ENCODE measurements at places on chromosomes 5 and 9.
A peak's percentile ranks its signal among the peaks of the same experiment; 100 is the strongest.

GRCh38 chr5:13566871-13567339 is 377.6 kb downstream of the DNAH5 start:
- DNase-seq: no peak

GRCh38 chr5:39846144-39846543 is 421.4 kb upstream of the DAB2 start:
- DNase-seq: no peak

DNA sequence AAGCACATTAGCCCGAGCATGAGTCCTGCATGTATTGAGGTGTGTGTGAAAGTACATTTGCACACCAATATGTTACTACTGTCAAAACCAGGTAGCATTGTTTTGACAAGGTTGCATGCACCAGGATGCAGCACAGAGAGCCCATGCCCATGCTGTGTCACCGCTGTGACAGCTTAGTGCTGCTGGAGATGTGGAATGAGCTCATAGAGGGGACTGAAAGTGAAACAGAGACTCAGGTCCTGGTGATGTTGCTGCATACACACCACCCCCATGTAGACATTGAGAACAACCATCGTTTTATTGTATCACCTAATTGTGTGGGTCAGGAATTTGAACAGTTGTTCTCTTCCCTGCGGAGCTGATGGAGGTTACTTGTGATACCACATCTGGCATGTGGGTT is 53.0 kb downstream of the GADD45G start:
- peak; percentile 9 for DNase-seq

DNA sequence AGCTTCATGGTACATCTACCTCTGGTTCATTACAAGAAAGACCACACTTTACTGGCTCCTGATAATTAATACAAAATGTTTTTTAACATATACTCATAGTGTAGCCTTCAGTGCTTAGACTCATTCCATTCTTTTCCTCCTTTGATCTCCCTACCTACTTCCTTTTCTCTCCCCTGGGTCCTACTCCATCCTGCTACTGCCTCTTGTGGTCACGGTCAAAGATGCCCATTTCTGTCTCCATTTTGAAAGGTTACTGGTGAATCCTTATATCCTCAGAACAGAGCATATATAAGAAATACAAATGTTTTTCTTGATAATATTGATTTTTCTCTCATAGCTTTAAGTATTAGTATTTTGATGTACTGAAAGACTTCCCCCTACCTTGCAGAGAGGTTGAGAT is 375.9 kb downstream of the ARRDC3 start:
- no peak for DNase-seq

DNA sequence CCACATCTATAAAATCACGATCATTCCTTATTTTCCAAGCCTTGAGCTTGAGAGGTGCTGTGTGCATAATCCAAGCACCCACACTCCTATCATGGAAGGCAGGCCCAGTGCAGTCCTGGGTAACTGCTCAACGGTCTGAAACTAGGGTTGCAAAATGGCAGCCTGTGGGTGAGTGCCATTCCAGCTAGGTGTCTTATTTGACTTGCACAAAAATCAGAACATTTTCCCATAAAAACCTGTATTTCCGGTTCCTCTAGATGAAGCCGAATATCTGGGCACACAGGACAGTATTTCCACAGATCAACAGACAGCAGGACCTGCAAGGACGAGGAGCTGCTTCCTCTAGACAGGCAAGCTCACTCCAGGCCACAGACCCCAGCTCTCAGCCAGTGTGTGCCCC is 588.8 kb downstream of the BNC2 start:
- DNase-seq: no peak

DNA sequence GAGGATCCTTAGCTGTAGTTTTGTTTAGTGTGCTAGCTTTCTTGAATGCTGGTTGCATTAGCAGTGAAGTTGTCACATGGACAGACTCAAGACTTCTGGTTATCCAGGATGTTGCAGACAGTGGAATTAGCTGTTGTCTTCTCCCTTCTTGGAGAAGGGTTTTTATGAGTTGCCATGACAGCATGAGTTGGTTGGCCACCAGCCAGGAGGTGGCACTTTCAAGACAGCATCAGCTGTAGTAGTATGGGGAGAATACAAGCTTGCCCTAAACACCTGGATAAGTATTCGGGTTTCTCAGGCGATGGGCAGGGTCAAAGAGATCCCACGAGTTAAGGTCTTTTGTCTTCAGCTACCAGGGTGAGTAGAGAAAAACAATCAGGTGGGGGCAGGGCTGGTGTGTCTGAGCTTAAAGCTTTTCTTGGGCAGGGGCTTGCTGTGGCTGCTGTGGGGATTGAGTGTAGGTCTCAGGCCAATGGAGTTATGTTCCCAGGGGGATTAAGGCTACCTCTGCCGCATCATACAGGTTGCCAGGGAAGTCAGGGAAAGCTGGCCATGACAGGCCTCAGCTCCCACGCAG is 7.7 kb upstream of the C5orf47 start:
- DNase-seq: no peak

- DNase-seq: no peak
These were observed 34.9 kb upstream of the RPS23 start for GRCh38 chr5:82313016-82313415.

GRCh38 chr9:2345013-2345412 is 276.6 kb upstream of the VLDLR start:
- no peak for DNase-seq

- DNase-seq: no peak
These were observed 11.1 kb upstream of the HTR4 start for GRCh38 chr5:148665431-148665830.

DNA sequence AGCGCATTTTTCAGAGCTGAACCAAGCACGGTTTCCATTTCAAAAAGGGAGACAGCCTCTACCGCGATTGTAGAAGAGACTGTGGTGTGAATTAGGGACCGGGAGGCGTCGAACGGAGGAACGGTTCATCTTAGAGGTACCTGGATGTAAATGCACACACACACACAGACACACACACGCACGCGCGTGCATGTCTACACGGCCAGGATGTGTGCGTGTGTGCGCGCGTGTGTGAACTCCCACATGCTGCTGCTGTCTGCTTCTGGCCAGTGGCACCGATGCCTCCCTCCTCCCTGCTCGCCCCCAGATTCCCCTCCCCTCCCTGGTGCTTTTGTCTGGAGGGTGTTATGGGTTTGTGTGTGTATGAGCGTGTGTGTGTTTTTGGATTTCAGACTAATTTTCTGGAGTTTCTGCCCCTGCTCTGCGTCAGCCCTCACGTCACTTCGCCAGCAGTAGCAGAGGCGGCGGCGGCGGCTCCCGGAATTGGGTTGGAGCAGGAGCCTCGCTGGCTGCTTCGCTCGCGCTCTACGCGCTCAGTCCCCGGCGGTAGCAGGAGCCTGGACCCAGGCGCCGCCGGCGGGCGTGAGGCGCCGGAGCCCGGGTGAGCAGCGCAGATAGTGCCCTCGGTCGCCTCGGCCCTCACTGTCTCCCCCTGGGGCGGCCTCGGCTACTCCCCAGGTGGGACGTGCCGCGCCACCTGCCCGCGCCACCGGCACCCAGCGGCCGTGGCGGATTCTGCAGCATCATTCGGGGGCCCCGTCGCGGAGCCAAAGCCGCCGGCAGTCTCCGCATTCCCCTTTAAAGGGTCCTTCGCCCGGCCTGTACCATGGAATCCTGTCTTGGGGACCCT is at the start of gene NTRK2:
Gene NTRK2 (plus strand): TSS at position 442 of the 850 bp plus-strand sequence. CDS start 1,020 bp downstream, outside the sequence.
- DNase-seq: peak; percentile 33

DNA sequence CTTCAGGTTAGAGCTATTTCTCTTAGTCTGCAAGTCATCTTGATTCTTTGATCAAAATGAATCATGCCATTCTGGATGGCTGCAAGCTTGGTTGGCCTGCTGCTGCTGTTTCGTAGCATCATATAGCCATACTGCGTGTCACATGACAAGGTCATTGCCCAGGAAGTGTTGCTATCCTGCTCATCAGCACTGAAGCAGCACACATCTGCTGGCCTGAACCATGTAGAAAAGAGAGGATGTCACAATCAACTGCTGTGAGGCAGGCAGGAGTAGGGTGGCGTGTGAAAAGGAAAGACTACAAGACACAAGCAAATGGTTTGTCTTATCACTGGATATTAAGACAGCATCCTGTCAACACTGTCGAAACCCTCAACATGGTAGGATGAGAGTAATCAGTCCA is 376.7 kb upstream of the RORB start:
- DNase-seq: no peak

- DNase-seq: no peak
These were observed 122.2 kb upstream of the LMX1B start for GRCh38 chr9:126491568-126491879.

- DNase-seq: no peak
These were observed 220.3 kb upstream of the IER5L start for GRCh38 chr9:129398101-129398960.

GRCh38 chr5:178622679-178623247 is 4.1 kb downstream of the CLK4 start:
- no peak for DNase-seq

- peak; percentile 57 for DNase-seq
These were observed 1.1 kb downstream of the PTGER4 start for GRCh38 chr5:40680741-40681362.

Measured in stimulated activated CD4-positive, alpha-beta T cell treated with anti-CD3 and anti-CD28 coated beads, Interleukin-2, amount 100 ng/mL, for 24 hours (primary cell).